ENCODE measurements at places on chromosomes 5 and 9.

- DNase-seq, result no peak
Measured at GRCh38 chr5:111668477-111669414, 88.2 kb downstream of the NREP start.

GRCh38 chr5:127878174-127878750 is 175.1 kb downstream of the CCDC192 start:
- peak; percentile 2 for DNase-seq

DNA sequence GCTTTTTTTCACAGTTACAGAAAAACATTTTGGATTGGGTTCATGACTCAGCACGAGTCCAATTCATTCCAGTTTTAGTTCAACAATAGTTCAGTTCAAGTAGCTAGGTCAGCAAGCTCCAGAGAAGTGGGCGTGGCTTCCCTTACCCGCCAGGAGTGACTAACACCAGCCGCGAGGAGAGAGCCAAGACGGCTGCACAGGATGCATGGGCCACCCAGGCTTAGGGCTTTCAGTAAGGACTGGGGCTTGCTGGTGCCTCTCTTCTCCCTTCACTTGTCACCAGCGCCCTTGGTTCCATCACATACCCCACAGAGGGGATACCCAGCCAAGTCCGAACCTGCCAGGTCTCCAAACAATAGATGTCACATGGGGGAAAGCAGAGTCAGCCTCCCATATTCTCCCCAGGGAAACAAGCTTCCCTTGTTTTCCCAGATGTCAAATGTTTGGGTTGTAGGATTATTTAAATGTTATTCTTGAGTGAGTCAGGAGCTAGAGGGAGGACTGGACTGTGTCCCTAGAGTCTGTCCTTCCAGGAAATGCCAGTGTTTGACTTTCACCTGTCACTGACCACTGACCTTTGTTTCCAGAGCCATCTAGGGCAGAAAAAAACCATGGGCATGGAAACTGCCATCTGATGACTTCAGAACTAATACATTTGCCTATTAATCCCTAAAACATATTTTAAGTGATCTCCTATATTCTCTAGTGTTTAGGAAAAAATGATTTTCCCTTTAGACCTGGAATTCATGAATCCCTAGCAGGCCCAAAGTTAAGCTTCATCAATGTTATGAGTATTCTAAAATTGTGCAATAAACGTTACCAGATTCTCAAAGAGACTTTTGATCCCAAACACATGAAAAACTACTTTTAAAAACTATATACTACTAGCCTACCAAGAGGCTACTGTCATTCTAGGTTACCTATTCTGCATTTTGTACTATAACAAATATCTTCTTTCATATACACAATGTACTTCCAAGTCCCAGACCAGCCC is 51.9 kb downstream of the NIPAL4 start:
- DNase-seq, result no peak

DNA sequence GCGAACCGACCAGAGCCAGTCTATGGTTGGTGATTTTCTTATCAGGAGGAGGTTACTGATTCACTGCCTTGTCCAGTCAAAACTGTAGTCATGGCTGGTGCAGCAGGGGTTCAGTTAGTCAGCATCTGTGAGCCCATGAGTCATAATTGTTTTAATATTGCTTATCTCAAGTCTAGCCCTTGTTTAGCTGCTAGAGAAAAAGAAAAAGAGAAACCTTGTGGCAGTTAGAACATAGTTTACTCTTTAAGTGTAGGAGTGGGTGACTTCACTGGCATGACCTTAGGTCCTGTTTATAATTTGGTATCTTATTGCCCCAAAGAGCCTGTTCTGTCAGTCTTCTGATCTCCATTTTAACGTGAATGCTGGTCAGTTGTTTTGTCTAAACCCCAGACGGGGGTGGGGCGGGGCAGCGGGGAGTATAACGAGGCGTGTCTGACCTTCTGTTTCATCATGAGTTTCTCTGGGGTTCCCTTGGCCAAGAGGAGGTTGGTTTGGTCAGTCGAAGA is 76.9 kb upstream of the NFIL3 start:
- no peak for DNase-seq

DNA sequence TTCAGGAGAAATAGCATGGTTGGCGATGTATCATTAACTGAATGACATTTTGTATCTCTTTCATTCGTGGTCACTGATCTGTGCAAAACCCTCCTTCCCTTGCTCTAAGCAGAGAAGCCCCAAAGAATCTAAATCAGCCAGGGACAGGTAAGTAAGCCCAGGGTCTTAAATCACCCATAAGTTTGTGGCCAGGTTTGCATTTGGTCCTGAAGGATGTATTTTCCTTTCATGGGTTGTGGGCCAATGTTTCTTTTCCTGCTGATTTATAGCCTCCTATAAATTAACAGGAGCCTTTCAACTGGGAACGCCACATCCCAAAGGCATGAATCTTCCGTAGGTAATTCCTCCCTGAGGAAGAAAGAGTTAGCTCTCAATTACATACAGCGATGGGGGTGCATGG is 217.5 kb upstream of the TNC start:
- no peak for DNase-seq

GRCh38 chr5:64952951-64953673 is 184.4 kb downstream of the CWC27 start:
- no peak for DNase-seq

DNA sequence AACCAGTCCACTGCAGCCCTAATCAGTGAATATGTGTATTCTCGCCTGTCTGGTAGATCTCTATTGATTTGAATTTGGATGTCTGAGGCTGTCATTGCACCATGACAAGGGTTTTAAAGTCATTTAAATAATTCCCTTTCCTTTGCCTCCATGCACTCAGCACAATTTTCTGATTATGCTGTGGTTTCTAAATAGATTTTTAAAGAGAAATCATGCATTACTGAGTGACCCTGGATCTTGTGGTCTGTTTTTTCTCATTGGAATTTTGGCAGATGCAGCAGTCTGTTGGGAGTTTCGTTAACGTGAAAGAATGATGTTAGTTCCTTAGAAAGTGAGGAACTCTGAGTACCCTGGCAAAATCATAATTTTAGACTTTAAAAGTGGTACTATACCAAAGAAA is 396.0 kb downstream of the LRRC70 start:
- DNase-seq, result no peak

GRCh38 chr9:133682818-133683585 is 46.8 kb downstream of the DBH start:
- no peak for DNase-seq

- DNase-seq, result no peak
Measured at GRCh38 chr9:128323212-128323730, 632 bp downstream of the COQ4 start.

GRCh38 chr5:117201001-117201400 is 626.4 kb upstream of the SEMA6A start:
- DNase-seq, result no peak

DNA sequence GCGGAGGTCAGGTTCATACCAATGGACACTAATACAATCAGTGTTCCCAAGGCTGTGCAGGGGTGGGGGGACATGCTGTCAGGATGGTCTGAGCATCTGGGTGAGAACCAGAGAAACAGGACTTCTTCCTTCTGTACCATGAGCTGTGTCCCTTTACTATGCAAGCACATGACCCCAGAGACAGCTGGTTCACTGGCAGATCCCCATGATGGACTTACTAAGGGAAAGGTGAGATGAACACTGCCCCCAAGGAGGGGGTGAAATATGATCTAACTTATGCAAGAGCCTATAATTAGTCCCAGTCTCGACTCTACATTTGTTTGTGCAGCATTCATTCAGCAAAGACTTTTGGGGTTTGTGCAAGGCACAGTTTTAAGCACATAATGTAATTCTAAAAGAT is 91.4 kb downstream of the LIFR start:
- no peak for DNase-seq

GRCh38 chr5:2857837-2858236 is 106.4 kb upstream of the IRX2 start:
- no peak for DNase-seq

GRCh38 chr9:134434894-134435506 is 108.7 kb downstream of the RXRA start:
- no peak for DNase-seq

GRCh38 chr5:138969323-138970002 is 94.3 kb upstream of the LRRTM2 start:
- no peak for DNase-seq

- no peak for DNase-seq
Measured at GRCh38 chr5:135139381-135140134, 105.5 kb upstream of the PITX1 start.

- no peak for DNase-seq
Measured at GRCh38 chr5:66952153-66952552, 244.4 kb downstream of the CD180 start.

DNA sequence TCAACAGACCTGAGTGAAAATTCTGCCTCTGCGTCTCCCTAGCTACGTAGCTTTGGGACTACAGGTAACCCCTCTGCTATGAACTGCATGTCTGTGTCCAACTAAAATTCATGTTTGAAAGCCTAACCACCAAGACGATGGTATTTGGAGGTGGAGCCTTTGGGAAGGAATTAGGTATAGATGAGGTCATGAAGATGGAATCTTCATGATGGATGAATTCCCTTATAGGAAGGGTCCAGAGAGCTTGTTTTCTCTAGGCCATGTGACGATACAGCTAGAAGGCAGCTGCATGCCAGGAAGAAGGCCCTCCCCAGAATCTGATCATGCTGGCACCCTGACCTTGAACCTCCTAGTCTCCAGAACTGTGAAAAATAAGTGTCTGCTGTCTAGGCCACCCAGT is 296.4 kb downstream of the SLIT3 start:
- no peak for DNase-seq

GRCh38 chr9:120413121-120414048 is 166.6 kb downstream of the CDK5RAP2 start:
- DNase-seq, result no peak

GRCh38 chr5:37029436-37029835 is 152.9 kb downstream of the NIPBL start:
- no peak for DNase-seq

- no peak for DNase-seq
Measured at GRCh38 chr9:10062629-10063395, 550.0 kb downstream of the PTPRD start.

GRCh38 chr5:124111886-124112285 is 599.9 kb downstream of the CSNK1G3 start:
- DNase-seq, result no peak

- DNase-seq, result peak; percentile 81
Measured at GRCh38 chr5:68740226-68740910, 353.4 kb upstream of the SLC30A5 start.

DNA sequence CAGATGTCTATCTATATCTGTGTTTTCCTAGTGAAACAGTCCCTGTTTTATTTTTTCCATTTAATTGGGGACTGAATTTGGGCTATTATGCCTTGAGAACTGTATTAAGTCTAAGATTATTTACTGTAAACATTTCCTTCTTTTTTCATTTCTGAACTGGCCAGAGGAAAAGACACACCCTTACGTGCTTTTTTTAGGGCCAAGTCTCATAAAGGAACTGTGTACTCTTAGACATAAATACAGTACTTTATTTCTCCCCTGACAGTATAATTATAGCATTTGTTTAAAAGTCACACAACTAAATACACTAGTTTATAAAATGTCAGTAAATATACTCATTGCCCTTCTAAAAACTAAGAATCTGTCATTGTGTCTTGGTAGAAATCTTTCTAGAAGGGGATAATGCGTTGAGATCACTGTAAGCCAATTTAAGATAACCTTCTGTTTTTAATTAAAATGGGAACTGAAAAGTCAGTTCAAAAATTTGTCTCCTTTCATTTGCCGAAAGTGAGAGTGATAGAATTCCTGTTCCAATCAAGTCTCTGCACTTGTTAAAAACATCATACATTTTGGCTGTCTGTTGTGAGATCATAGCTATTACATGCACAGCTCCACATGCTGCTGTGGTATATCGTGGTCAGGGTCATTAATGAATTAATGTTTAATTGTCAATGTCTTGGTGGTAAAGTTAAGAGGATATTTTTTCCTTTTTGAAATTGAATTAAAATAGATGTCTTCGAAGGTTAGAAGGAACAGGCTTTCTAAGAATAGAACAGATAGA is 132.1 kb downstream of the FOCAD start:
- DNase-seq, result no peak

GRCh38 chr9:126125177-126125576 is 201.5 kb upstream of the MVB12B start:
- no peak for DNase-seq

DNA sequence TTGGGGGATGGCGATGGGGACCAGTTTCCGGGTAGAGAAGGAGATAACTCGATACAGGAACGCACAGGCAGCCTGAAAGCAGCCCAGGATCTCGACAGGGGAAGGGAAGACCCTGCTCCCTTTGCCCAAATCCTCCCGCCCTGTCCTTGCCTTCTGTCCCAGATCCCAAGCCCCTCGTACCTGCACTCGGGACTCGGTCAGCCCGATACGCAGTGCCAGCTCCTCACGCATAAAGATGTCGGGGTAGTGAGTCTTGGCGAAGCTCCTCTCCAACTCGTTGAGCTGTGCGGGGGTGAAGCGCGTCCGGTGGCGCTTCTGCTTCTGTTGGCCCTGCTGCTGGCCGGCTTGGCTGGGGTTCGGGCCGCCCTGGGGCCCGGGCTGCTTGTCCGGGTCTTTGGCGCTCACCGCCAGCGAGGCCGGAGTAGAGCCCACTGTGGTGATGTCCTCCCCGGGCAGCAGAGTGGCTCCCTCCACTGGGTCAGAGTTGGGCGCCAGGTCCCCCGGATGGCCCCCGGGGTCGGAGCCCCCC is 1.8 kb downstream of the OTP start:
- no peak for DNase-seq

GRCh38 chr9:127214421-127215267 is 49.9 kb upstream of the GARNL3 start:
- peak; percentile 71 for DNase-seq

- DNase-seq, result no peak
Measured at GRCh38 chr9:8282535-8282934, 483.0 kb upstream of the DMAC1 start.
